ENCODE measurements at places on chromosomes 4 and X.

DNA sequence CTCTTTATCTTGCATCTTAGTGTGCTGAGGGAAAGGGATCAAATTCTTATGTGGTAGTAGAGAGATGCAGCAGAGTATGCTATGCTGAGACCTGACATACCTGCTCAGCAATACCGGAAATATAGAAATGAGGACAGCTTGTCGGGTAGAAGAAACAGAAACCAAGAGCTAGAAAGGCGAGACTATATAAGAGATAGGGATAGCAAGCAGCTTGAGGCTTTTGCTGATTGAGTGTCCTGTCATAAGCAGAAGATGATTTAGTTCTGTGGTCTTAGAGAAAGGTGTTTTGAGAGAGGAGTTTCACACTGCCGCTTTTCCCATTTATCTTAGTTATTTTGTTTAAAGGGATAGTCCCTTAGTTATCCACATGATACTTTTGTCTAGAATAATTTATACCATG lies 31.7 kb downstream of the USP9X start:
- no peak for DNase-seq

DNA sequence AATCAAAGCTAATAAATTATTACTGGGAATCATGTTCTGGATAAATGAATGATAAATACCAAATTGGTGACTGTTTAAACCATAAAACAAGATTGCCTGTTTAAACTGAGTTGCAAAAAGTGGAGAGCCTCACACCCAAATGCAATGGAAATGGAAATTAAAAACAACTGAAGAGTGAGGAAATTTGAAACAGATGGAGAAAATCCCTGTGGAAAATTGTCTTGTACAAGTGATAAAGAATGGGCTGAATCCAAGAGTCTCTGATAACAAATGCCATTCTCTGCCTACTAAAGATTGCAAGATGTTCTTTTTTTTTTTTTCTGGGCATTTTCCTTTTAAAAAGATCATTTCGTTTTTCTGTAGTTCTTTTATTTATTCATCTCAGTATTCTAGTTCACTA lies 426.3 kb downstream of the NLGN4X start:
- no peak for DNase-seq

DNA sequence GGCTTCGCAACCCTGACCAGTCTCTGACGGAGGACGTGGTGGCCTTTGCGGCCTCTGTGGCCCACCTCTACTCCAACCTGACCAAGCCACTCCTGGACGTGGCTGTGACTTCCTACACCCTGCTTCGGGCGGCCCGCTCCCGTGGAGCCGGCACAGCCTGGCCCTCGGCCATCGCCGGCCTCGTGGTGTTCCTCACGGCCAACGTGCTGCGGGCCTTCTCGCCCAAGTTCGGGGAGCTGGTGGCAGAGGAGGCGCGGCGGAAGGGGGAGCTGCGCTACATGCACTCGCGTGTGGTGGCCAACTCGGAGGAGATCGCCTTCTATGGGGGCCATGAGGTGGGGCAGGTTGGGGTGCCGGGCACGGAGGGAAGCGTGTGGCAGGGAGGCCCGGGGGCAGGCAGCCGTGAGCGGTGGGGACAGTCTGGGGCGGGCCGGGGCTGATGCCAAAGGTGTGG lies 1.2 kb downstream of the ABCD1 start:
- no peak for DNase-seq

DNA sequence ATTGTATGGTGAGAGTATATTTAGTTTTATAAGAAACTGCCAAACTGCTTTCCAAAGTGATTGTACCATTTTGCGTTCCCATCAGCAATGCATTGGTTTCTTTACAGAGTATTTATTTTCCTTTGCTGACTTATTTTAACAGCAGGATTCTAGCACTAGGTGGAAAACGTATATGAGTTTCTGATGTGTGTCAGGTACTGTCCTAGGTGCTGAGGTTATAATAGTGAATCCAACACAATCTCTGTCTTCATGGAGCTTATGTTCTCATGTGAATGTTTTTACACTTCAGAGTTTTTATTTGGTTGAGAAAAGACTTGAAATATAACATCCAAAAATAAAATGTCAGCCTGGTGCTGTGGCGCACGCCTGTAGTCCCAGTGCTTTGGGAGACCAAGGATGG lies 4.0 kb downstream of the REPS2 start:
- no peak for DNase-seq

- DNase-seq, result no peak
Observed at GRCh38 chr4:140706276-140706625, 49.9 kb downstream of the TBC1D9 start.

GRCh38 chr4:140220058-140220457 lies 66.1 kb upstream of the MAML3 start:
- no peak for DNase-seq

- no peak for DNase-seq
Observed at GRCh38 chr4:185737489-185738037, 74.4 kb downstream of the SORBS2 start.

GRCh38 chr4:105135785-105136184 lies 10.9 kb upstream of the TET2 start:
- DNase-seq, result no peak

GRCh38 chr4:6229095-6229494 lies 28.7 kb upstream of the JAKMIP1 start:
- DNase-seq, result no peak

GRCh38 chrX:36501169-36501702 lies 506.9 kb upstream of the FAM47C start:
- DNase-seq, result no peak

DNA sequence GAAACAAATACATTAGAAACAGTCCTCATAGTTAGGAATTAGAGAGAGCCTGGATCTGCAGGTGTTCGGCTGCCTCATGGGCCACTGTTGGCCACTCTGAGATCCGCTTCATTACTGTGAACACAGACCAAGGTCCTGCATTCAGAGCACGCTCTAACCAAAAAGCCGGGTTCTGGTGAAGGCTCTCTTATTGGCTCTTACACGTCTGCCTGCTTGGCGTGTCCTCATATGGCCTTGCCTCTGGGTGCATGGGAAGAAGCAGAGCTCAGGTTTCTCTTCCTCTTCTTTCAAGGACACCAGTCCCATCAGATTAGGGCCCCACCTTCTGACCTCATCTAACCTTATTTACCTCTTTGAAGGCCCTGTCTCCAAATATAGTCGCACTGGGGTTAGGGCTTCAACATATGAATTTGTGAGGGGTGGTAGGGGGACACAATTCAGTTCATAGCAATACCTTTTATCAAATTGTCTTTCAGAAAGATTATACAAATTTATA lies 37.1 kb upstream of the ELF2 start:
- no peak for DNase-seq

- no peak for DNase-seq
Observed at GRCh38 chr4:173386751-173387150, 12.2 kb downstream of the SCRG1 start.

- no peak for DNase-seq
Observed at GRCh38 chr4:140659943-140660700, 91.4 kb upstream of the UCP1 start.

GRCh38 chr4:1239950-1240307 lies 9.0 kb downstream of the CTBP1 start:
- no peak for DNase-seq

DNA sequence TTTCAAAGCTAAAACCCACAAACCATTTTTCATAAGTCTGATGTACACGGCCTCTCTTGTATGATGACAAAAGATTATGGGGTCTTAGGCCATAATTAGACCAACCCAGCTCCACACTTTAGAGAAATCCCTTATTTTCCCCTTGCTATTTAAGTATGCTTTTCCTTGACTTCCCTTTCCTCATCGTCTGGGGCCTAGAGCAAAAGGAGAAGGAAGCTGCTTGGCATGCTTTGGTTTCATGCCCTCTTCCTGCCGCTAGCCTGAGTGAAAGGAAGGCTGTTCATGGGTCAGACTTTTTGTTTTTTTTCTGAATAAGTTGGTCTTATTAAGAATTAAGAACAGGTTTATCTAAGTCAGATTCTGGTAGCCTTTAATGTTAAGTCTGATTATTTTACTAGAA lies 10.6 kb upstream of the RASGEF1B start:
- DNase-seq, result no peak

DNA sequence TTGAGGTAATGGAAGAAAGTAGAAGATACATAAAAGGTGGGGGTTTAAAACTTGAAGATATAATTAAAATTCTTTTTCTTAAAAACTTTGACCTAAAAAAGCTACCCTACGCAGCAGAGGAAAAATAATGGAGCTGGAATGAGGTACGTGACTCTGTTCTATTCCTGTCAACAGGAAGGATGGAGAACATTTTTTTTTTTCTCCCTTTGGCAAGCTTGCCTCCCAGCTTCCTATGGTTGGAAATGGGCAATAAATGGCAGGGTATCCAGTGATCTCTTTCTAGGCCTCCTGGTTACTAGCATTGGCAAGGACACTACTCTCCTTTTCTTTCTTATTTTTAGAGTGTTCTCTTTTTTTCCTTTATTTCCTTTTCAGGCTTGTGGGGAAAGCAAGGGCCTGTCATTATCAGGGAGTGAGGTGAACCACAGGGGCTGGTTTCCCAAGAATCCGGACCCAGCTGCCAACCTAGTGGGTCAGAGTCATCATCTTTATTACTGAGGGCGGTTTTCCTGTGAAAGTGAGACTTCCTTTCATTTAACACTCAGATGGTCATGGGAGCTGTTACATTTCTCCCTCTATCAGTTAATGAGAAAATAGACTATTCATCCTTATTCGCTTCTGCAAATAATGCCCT lies 224.6 kb downstream of the SPRY1 start:
- no peak for DNase-seq

DNA sequence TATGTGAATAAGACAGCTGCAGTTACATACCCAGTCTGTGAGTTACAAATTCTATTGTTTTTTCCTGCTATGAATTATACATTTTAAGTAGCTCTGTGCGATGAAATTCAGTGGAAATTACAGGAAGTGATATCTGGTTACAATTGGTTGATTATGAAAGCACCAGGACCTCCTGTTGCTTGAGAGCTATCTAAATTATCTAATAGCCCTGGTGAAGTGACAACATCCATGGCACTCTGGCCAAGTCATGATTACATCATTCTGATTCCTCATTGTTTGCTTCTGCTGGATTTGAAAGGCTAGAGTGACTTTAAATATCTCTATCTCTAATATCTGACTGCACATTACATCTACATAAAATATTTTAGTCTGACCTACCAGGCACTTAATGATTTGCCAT lies 515.0 kb downstream of the CFAP47 start:
- DNase-seq, result peak; percentile 24

DNA sequence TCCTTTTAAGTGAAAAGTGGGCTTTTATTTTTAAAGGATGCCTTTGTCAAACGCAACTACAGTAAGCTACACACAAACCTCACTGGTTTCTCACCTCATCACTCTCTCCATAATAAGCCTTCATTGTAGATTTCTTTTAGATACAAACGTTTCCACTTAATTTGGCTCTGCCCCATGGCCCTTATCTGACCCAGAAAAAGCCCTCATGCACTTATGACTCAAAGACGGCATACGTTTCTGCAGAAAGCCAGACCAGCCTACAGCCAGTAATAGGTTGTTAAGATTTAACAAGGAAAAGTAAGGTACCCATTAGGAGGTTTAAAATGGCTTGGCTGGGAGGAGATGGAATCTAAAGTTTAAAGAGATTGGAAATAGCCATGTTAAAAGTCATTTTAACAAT lies 914.6 kb upstream of the INTU start:
- DNase-seq, result no peak

- no peak for DNase-seq
Observed at GRCh38 chr4:89298155-89298554, 9.4 kb downstream of the GPRIN3 start.

DNA sequence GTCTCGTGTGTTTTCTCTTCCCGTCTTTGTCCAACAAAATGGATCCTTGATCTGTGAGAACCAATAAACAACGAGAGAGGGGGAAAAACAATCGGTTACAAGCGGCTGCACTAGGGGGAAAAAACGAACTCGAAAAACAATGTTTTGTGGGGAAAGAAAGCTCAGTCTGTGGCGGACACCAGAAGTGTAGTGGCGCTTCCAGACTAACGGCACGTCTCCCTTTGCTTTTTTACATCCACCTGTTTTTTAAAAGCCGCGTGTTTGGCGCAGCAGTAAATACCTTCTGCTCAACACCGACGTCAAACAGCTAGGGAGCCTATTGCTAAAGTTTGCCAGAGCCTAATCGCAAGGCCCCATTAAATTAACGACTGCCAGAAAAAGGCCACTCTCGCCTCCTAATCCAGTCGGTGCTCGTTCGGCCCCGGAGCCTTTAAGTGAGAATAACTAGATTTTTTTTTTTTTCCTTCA lies 3.3 kb downstream of the NKX6-1 start:
- DNase-seq, result no peak

DNA sequence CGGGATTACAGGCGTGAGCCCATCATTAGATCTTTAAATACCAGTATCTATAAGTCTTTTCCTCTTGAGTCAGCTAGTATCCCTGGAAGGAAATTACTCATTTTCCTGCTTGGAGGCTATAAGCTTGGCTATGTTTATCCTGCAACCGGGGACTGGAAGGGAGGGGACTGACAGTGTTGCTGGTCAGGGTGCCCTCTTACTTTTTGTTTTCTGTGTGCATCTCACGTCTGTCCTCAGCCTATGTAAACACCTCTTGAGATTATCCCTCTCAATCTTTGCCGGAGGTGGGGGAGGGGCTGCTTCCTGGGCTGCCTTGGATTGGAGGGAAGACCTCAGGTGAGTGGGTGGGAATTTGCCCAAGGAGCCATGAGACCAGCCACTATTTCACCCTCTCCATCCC lies 37.0 kb downstream of the HTT start:
- peak; percentile 69 for DNase-seq

DNA sequence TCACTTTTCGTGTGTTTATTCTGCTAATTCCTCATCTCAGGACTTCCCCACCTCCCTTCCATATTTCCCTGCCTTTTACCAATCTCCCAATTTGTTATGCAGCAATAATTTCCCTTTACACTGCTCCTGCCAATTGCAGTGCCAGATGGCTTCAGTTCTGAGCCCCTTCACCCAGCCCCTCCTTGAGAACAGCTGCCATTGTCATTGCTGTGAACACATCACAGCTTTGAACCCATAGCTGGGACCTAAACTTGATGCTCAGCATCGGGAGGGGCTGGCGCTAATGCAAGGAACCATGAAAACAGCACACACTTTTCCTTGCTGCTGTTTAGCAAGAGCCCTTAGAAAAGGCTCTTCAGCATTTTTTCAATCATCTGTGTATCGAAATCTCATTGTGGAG lies 104.9 kb downstream of the ALPK1 start:
- DNase-seq, result no peak

DNA sequence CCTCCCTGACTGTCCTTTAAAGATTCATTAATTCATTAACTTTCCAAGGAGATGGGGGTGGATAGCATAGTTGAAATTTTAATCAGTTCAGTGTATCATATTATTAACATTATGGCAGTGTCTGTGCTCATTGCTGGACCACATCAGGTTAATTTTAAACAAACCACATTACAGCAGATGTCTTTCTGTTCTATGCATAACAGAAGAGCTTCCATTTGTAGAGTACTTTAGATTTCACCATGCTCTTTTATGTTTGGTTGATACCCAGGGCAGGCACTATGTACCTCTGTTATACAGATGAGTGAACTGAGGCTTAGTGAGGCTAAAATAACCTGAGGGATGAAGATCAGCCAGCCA lies 41.1 kb downstream of the AFF2 start:
- no peak for DNase-seq

- no peak for DNase-seq
Observed at GRCh38 chr4:6910340-6910959, 824 bp downstream of the TBC1D14 start.
